NCI-H1417 treated with DMSO at 0.1 percent for 48 hours (cell line): ENCODE measurements at places on chromosomes 1 and 21.

DNA sequence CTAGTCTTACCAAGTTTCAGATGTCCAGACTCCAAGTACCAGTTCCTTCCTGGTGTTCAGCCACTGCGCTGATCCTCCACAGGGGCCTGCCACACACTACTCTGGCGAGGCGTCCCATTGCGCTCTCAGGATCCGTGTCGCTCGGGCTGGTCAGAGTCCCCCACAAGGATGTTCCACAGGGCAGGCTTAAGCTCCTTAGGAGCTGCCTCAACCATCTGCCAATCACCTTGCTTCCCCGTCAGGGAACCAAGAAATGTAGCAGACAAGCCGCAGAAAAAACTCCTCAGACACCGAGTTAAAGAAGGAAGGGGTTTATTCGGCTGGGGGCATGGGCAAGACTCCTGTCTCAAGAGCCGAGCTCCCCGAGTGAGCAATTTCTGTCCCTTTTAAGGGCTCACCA, 9.8 kb downstream of the OR2W3 start:
- no peak for DNase-seq

DNA sequence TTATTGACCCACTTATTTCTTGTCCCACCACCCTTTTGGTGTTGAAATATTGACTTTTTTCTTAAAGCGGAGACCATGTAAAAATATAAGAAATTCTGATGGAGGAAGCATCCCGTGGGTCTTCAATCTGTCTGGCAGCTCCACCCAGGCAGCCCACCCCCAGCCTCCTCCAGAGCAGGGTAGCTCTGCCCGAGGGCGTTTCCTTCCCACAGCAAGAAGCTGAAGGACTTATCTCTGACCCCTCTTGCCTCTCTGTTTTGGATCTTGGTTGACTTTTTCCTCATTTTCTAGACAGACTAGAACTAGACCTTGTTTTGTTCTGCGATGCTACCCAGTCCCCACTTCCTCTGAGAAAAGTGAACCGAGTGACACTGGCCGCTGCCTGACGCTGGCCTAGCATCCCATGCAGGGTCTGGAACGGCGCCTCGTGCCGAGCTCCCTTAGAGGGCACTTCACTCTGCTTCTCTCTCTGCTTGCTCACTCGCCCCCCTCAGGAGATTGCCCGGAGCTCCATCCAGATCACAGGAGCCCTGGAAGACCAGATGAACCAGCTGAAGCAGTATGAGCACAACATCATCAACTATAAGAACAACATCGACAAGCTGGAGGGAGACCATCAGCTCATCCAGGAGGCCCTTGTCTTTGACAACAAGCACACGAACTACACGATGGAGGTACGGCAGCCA, 40.4 kb upstream of the MTR start:
- no peak for DNase-seq

- DNase-seq, result no peak
These were observed 88.3 kb upstream of the IPO9 start for GRCh38 chr1:201740670-201741111.

DNA sequence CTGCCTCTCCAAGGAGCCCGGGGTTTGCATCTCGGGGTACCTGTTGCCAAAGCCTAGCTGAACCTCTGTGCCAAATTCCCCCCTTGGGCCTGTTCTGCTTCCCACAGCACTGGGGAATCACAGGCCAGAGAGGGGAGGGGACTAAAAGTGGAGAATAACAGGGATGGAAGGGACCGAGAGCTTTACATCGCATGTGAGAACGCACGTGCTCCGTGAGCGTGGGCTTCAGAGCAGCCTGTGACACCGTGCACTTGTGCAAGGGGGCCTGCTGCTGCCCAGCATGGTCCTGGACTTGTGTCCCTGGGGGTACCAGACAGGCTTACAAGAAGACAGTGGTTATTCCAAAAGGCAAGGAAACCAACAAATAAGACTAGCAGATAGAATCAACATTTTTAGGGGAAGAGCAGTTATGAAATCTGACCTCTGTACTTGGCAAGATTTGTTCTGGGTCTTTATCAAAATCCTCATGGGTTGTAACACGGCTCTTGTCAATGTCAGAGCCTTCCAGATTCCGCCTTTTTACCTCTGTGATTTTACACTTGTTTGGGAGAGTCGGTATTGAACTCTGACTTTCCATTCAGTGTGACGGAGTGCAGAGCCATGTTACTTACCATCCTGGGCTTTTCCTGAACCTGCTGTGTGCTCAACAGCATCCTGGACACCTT, 36.2 kb upstream of the TNFRSF1B start:
- DNase-seq, result no peak

- DNase-seq, result no peak
These were observed 62.9 kb downstream of the MDM4 start for GRCh38 chr1:204578867-204579664.

DNA sequence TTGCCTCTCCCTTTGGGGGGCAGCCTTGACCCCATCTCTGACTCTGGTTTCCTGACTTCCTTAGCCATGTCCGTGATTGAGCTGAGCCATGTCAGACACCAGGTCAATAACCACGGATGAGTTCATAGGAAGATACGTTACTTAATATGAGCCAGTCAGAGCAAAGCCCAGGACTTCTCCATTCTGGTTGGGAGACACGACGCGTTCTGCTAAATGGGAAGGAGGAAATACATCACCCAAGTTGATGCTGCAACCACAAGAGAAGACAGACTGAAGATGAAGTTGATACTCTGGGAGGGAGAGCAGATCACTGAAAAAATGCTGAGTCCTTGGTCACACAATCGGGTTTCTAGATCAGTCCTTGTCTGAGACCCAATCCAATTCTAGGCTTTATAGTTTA, 90.9 kb downstream of the MATN1 start:
- DNase-seq, result no peak

DNA sequence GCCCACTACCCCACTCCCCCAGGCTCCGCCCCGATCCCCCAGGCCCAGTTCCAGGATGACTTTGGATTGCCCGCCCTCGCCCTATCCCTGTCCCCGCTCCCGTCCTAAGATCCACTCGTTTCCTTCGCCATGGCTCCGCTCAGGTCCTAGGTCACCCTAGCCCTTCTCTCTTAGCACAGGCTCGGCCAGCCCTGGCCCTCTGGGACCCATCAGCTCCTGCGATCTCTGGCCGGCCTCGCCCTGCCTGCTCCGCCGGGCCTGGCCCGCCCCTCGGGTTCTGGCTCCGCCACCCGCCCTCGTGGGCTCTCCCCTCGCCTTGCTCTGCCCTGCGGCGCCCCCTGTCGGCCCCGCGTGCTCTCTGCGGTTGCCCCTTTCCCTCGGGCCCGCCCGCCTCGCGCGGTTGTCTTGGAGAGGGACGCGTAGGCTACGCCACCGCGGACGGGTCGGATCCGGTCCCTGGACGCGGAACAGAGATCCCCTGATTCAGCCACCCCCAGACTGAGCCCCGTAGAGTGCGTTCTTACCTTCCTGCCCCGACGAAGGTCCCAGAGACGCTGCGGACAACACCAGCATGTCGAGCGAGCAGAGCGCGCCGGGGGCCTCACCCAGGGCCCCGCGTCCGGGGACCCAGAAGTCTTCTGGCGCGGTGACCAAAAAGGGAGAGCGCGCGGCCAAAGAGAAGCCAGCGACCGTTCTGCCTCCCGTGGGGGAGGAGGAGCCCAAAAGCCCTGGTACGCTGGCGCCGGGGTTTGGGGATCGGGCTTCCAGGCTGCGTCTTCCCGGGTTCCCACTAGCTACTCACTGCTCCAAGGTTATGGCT, at the start of gene LRRC71:
Gene LRRC71, plus strand, starts transcription at position 400 of the 820 bp plus-strand sequence. Its CDS starts 172 bp downstream, at position 572.
- DNase-seq, result no peak

- DNase-seq, result no peak
These were observed 32.7 kb upstream of the ETV3 start for GRCh38 chr1:157170677-157171515.

DNA sequence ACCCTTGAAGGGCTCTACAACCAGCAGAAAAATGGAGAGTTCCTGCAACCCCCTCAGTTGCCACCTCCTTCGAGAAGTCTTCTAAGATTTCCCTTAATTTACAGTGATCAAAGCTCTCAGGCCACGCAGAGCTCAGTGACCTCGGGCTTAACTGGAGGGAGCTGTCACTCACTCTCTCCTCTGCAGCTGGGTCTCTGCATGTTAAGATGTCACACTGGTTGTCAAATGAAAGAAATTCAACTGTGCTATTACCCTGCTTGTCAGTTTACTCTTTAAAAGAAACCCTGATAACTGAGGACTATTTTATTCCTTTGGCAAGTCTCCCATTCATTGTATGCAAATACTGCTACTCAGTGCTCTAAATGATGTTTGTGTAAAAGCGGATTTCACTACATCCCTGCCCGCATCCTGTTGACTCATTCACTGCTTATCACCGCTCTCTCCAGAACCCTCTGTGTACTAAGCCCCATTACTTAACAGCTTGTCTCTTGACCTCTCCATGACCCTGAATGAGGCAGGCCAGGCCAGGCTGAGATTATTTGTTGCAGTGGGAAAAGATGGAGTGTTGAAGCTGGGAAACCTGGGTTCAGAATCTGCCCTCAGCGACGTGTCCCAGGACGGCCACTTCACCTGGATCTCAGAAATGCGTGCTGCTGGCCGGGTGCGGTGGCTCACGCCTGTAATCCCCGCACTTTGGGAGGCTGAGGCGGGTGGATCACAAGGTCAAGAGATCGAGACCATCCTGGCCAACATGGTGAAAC, 13.7 kb downstream of the DHRS3 start:
- DNase-seq, result no peak

- DNase-seq, result no peak
These were observed 41.6 kb upstream of the ZNF678 start for GRCh38 chr1:227521782-227522181.

DNA sequence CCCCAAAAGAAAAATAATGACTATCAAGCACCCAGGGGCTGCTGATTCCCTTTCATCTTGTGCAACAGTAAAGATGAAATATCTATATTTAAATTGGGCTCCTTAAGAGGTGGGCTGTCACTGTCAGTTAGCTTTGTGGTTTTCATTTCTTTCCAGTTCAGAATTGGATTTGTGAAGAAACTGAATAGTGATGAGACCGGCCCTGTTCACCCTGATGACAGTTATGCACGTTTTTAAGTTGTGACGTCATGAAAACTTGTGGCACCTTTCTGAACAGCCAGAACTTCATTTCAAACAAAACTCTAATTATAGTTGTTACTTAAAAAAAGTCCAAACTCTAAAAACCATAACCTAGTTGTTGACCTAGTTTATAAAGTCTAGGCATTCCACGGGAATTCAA, 125.9 kb downstream of the RUNX1 start:
- no peak for DNase-seq

DNA sequence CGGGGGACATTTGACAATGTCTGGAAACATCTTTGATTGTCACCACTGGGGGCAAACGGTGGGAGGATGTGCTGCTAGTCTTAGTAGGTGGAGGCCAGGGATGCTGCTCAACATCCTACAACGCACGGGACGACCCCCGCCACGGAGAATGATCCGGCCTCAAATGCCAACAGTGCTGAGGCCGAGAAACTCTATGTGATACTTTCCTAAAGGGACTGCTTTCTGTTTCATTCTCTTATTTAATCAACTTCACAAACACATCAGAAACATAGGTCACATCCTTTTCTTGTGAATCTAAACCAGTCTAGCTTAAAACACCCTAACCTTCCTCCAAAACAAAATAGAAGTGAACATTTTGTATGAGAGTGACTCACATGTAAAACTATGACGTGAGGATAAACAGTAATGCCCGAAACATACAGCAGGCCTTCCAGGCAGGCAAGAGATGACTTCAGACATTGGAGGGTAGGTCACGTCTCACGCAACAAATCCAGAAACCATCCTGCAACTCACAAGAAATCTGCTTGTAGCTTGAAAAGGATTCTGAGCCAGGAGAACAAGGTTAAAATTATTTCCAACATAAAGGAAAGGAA, 37.2 kb upstream of the ETS2 start:
- no peak for DNase-seq

- no peak for DNase-seq
These were observed 9.1 kb upstream of the PCNX2 start for GRCh38 chr1:233304489-233305102.

- DNase-seq, result no peak
These were observed 2.1 kb downstream of the KCNK2 start for GRCh38 chr1:215084621-215085020.

- DNase-seq, result no peak
These were observed 317.3 kb downstream of the COL11A1 start for GRCh38 chr1:102790997-102791396.

DNA sequence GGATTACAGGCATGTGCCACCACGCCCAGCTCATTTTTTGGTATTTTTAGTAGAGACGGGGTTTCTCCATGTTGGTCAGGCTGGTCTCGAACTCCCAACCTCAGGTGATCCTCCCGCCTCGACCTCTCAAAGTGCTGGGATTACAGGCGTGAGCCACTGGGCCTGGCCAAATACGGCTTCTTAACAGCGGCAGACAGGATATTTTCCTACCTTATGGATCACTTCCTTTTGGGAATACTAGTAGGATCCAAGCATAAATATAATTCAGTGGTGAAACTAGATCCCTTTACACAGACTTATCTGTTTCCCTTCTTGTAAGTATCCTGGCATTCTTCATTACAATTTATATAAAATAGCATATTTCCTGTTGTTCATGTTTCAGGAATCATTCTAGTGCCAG, 40.9 kb downstream of the WNT4 start:
- DNase-seq, result no peak

DNA sequence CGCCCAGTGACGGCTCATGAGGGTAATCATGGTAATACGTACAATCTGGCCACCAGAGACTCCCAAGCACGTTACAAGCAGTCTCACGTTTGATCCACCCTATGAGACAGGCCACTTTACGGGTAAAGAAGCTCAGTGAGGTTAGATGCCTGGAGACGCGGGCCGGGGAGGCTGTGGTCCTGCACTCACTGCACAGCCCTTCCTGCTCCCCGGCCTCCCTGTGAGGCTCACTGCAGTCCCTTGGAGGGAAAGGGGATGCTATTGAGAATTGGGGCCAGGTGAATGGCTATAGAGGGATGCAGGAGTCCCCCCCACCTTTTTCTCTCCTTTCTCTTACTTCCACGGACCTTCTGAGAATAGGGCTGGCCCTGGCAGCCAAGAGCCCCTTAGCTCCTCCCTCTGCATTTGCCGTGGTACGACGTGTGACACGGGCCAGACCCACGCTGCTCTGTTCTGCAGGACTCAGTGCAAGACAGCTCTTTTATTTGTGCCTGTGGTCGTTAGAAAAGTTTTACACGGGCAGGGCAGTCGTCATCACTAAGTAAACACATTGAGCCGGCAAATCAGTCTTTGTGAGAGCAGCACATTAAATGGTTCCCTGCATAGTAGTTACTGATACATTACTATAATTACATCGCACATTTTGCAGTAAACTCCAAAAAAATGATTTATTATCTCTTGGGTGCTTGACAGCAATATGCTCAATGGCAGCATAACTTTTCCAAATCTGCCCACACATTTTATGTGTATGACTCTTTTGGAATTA, 18.8 kb downstream of the KIF26B start:
- no peak for DNase-seq

GRCh38 chr1:174953285-174954072, 46.3 kb upstream of the CACYBP start:
- DNase-seq, result no peak

- no peak for DNase-seq
These were observed 28.5 kb upstream of the PKP1 start for GRCh38 chr1:201254625-201255478.

DNA sequence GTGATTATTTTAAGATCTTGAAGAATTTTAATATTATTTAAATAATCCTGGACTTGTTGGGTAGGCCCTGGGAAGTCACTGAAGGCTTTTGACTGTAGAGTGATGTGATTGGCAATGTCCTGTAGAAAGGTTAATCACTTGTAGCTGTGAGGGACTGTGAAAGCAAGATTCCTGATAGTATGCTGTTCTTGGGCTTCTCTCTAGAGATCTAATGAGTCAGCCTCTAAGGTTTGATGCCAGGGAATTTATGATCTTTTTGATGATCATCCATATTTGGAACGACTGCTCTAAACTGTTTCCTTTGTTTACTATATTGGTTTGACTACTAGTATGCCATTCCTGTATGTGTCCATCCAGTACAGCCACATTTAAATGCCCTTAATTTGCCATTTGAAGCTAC, 56.5 kb downstream of the CAMSAP2 start:
- no peak for DNase-seq
